ENCODE measurements at places on chromosomes 2 and 18. TPM values are rescaled to one million over a fixed set of nuclear protein-coding genes. Genes with fewer than 3 reads are reported as not detected.

ATP5MC3 gene
- total RNA-seq, result 157 TPM

DES gene
- 35.8 TPM for total RNA-seq

IL36G gene
- total RNA-seq, result not detected

TBC1D8 gene
- total RNA-seq, result 10.6 TPM

DNA sequence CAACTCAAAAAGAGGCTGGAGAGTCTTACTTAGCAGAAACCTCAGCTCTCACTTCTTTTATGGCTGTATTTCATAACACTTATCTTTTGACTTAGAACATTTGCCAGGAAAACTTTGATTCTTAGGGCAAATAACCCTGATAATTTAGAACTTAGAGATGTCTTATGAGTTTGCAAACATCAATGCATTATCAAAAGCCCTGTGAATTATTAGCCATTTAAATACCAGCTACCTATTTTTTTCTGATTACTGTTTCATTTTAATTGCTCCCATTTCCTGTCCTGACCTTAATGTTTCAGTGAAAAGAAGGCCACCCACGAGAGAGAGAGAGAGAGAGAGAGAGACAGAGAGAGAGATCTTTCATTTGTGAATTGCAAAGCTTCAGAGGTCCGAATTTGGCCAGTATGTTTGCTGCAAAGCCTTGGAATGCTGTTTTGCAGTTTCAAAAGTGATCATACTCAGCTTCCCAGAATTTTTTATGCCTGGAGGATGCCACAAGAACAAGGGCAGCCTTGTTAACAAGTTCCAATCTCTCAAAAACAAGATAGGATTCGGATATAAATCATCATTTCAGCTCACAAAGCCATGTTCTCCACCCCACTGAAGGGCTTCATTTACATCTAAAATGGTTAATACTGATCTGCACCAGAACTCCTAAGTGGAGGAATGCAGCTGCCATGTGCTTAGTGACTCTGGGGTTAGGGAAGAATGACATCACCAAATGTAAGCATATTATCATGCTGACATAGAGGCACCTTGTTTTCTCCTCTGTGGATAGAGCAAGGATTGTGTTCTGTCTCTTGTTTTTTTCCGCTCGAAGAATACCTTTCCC, 478.2 kb downstream of the ARHGAP15 start:
- peak; percentile 42 for DNase-seq

GRCh38 chr2:241064008-241064801, 37.9 kb downstream of the MTERF4 start:
- no peak for DNase-seq

DNA sequence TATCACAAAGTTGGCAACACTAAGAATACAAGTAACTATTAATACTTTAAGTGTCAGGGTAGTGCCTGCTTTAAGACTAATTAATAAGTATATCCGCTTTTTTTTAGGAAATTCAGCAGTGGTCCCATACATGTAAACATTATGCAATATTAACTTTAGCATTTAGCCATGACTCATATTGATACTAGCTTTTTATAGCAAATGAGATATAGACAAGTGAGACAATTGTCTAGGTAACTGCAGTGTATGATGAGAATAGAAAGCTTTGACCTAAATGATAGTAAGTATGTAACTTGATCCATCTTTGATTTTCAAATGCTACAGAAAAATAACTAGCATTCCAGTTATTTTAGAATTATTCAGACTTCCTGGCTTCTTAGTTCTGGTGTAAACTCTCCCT, 27.4 kb upstream of the VRK2 start:
- no peak for DNase-seq

All from fibroblast of villous mesenchyme (primary cell).